ENCODE measurements at places on chromosomes 12 and 14. TPM values are rescaled to one million over a fixed set of nuclear protein-coding genes. Genes with fewer than 3 reads are reported as not detected.

Gene TCL1B
- not detected for total RNA-seq

Gene METTL1
- 6.8 TPM for total RNA-seq

Gene RHEBL1
- total RNA-seq: not detected

Gene AP5M1
- total RNA-seq: 49.1 TPM

Gene TPH2
- not detected for total RNA-seq

Gene TSPAN11
- total RNA-seq: 1.7 TPM

Gene ZDHHC22
- total RNA-seq: not detected

Gene FAM186B
- 0.33 TPM for total RNA-seq

Gene CNTN1
- 0.11 TPM for total RNA-seq

Gene POC1B
- total RNA-seq: 8.6 TPM

Gene DBX2
- total RNA-seq: 0.14 TPM

Gene SELPLG
- total RNA-seq: 3.4 TPM

GRCh38 chr14:53409289-53409688, 256.2 kb upstream of the DDHD1 start:
- DNase-seq: no peak

DNA sequence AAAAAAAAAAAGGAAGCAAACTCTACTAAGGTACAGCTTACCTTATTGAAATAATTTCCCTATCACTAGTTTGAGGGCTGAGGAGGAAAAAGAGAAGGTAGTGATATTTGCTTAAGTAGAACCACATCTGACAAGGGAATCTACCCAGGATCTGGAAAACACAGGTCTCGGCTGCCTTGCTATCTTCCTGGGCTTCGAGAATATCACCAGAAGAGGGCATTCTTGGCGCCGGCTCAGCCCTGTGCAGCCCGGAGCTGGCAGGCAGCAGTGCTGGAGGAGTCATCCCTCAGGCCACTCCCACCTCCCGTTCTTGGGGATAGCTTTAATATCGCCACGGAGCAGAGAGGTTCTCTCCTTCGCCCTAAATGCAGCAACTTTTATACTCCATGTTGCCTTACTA, 1181.2 kb downstream of the VRK1 start:
- DNase-seq: peak; percentile 76

- DNase-seq: no peak
These were observed at the start of gene SLC8A3 for GRCh38 chr14:70188659-70189455. TSS of gene SLC8A3 (minus strand) at chr14:70188951. CDS start at chr14:70168422, 20,529 bp downstream.

- DNase-seq: no peak
These were observed 7.6 kb downstream of the SUSD6 start for GRCh38 chr14:69619012-69619411.

DNA sequence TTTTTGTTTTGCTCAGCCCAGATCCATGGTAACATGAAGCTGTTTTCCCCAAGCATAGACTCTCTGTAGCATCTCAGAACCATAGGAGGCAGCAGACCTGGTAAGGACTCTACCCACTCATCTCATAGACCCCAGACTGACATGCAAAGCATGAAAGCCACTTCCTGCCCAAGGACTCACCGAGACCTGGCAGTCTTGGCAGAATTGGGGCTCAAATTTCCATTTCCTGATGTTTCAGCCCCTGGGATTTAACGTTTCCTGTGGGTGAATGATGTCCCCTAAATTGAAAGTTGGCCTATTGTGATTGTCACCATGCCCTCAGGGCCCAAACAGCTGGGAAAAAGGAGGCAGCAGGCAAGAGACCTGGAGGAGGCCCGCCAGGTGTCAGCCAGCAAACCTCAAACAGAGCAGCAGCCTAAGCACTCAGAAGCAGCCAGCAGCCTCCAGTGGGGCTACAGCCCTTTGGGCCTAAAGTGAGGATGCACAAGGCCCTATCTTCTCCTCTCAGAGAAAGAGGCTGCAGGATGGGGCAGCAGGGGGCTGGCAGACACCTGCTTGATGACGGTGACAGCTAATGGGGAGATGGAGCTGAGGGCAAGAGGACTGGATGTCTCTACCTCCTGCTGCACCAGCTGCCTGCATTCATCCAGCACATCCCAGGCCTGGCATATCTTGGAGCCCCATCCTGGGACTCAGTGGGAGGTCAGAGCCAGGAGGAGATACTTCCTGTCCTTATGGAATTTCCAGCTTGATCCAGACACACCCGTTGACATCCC, 8.5 kb downstream of the KRT85 start:
- no peak for DNase-seq

- DNase-seq: no peak
These were observed 21.3 kb downstream of the CLEC2A start for GRCh38 chr12:9910716-9911421.

DNA sequence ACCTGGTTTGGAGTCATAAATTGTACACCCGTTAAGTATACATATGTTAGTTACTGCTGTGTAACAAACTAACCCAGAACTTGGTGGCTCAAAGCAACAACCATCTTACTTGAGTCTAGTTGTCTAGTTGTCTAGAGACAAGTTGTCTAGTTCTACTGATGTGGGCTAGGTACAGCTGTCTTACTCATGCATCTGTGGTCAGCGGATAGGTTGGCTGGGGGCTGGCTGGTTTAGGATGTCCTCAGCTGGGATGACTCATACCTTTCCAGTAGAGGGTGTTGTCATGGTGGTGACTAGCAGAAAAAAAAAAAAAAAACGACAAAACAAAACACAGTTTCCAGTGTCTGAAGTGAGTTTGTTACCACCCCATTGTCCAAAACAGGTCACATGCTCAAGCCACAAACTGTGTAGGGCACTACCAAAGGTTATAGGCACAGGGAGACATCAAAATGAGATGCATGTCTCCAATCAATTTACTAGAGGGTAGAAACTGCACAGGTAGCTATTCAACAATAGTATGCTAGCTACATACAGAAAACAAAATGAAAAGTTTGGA, 680.3 kb downstream of the MED13L start:
- no peak for DNase-seq

- no peak for DNase-seq
These were observed 118.5 kb upstream of the NPAS3 start for GRCh38 chr14:32820181-32820580.

- no peak for DNase-seq
These were observed 2.5 kb downstream of the SLIRP start for GRCh38 chr14:77710364-77710763.

GRCh38 chr14:102523569-102524450, 14.2 kb upstream of the ANKRD9 start:
- no peak for DNase-seq

DNA sequence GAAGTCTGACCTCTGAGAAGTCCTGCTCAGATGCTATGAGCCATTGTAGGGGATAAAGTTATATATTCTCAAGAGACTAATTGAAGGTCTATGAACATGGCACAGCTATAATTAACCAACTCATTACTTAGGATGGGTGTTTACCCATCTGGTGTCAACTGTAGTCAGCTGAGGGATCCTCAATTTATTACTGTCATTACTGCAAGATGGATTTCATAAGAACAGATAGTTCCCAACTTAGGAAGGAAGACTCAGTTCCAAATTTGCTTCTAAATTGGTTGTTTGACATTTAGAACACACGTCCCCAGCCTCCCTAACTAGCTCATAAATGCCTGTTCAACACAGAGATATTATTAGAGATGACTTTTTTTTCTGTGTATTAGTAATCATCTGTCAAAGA, 81.4 kb downstream of the FRMD6 start:
- DNase-seq: no peak

GRCh38 chr14:72617391-72618031, 276.4 kb downstream of the DPF3 start:
- peak; percentile 44 for DNase-seq

GRCh38 chr12:76680940-76681339, 83.0 kb upstream of the ZDHHC17 start:
- no peak for DNase-seq

- no peak for DNase-seq
These were observed 72.9 kb upstream of the ST8SIA1 start for GRCh38 chr12:22407397-22407796.

GRCh38 chr14:100652744-100653143, 65.5 kb upstream of the BEGAIN start:
- no peak for DNase-seq

- DNase-seq: no peak
These were observed 73.8 kb upstream of the DACT1 start for GRCh38 chr14:58563978-58564377.

DNA sequence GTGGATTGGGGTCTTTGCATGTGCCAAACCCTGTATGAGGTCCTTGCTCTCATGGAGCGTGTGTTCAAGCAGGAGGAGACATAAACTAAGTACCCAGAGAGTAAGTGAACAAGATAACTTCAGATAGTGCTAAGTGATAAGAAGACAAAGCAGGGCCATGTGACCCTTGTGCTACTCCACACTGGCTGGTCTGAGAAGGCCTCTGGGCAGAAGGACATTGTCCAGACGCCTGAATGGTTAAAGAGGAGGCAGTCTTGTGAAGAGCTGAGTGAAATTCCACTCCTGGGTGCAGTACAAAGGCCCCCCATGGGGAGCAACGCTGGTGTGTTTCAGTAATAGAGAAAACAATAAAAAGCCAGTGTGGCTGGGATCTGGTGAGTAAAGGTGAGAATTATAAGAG, 93.3 kb upstream of the RIC8B start:
- no peak for DNase-seq

Measured in left ventricle myocardium inferior (tissue), 1 donor.